ENCODE measurements at places on chromosomes 5 and 9.

GRCh38 chr9:107029146-107029545 lies 166.2 kb downstream of the ZNF462 start:
- no peak for DNase-seq

DNA sequence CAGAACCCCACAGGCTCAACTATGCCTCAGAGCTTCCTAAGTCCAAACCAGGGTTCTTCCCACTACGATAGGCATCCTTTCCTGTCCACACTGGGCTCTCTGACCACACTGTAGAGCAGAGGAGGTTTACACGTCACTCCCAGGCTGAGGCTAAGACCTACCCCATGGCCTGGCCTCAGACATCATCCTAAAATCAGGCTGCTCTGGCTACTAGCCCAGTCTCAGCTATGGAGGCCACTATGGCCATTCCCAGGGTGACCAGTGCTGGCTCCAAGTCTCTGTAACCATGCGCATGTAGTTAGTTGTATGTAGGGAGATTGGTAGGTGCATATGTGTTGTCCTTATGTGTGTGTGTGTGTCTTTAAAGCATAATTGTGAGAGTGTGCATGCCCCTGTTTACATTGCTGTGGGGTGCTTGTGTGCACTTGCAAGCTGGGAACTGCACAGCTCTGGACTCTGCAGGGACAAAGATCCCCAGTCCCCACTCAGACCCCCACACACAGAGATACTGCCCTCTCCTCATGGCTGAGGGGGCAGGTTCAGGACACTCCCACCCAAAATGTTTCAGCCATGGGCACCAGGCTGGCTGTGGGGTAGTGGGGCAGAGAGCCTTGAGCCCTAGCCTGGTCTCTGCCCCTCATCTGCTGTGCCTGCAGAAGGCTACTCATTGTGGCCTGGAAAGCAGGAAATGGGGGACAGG lies 12.3 kb downstream of the PDLIM4 start:
- no peak for DNase-seq

GRCh38 chr5:54620141-54620933 lies 102.8 kb downstream of the SNX18 start:
- DNase-seq: no peak

DNA sequence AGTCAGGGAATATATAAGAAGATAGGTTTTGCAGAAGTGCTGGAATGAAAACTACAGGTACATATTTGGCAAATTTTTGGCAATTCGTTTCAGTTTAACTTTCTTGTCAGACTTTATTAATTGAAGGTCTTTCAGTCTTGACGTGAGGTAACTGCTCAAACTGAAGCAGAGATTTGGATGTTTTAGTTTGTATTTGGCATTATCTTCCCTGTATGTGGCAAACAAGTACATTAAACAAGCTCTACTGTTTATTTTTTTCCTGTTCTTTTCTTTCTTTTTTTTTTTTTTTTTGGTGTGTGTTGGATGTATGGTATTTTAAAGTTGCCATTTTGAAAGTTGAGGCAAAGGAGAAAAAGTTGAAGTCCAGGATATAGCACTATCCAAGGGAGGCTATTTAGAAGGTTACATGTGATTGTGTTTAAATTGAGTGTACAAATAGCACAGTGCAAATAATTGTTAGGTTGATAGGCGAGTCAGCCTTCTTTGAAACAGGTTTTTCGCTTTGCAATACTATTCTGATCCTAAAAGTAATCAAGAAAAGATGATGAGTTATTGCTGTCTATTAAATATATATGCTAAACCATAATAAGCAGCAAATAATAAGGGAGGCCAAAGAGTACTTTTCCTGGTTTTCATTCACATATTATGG lies 2.2 kb downstream of the PBX3 start:
- DNase-seq: no peak

DNA sequence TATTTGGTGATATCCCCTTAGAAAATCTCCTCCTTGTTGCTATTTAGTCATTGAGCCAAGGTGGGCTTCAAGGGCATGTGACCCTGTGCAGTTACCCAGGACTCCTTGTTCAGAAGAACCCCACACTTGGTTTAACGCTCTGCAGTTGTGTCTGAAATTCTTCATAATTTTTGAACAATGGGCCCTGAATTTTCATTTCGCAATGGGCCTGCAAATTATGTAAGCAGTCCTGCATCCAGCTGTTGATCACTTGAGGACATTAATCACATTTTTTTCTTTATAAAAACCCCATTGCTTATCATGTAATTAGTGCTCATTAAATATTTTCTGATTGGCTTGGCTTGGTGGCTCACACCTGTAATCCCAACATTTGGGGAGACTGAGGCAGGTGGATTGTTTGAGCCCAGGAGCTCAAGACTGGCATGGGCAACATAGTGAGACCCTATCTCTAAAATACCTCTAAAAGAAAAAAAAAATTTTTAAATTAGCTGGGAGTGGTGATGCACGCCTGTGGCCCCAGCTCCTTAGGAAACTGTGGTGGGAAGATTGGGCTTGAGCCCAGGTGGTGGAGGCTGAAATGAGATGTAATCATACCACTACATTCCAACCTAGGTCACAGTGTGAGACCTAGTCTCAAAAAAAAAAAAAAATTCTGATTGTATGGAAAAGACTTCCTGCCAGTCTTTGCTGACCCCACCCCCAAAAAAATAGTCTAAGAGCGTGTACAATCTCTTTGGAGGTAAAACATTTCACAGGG lies 194.2 kb upstream of the HAPLN1 start:
- no peak for DNase-seq

GRCh38 chr9:113511856-113512761 lies 48.6 kb downstream of the RGS3 start:
- DNase-seq: peak; percentile 47

DNA sequence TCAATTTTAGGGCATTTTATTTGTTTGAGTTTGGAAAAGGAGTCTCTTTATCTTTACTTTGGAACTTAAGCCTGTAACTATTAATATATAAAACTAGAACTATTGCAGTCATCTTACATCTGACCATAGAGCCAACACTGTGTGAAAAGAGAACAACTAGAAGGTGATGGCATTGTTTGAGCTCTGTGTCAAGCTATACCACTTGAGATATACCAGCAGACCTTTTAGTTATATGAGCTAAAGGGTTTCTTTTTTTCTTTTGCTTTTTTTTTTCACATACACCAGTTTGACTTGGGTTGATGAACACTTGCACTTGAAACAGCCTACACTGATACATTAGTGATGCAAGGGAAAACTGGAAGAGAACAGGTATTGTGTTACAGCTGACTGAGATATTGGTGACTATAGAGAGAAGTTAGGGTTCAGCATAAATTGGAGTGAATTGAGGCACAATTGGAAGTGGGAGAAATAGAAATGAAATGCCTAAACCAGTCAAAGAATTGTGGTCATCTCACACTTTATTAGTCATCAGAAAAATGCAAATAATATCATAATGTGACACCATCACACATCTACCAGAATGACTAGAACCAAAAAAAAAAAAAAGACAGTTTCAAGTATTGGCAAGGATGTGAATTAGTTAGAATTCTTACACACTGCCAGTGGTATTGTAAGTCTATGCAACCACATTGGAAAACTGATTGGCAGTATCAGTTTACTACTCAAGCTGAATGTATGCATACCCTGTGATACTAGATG lies 60.9 kb downstream of the ADRB2 start:
- DNase-seq: no peak

DNA sequence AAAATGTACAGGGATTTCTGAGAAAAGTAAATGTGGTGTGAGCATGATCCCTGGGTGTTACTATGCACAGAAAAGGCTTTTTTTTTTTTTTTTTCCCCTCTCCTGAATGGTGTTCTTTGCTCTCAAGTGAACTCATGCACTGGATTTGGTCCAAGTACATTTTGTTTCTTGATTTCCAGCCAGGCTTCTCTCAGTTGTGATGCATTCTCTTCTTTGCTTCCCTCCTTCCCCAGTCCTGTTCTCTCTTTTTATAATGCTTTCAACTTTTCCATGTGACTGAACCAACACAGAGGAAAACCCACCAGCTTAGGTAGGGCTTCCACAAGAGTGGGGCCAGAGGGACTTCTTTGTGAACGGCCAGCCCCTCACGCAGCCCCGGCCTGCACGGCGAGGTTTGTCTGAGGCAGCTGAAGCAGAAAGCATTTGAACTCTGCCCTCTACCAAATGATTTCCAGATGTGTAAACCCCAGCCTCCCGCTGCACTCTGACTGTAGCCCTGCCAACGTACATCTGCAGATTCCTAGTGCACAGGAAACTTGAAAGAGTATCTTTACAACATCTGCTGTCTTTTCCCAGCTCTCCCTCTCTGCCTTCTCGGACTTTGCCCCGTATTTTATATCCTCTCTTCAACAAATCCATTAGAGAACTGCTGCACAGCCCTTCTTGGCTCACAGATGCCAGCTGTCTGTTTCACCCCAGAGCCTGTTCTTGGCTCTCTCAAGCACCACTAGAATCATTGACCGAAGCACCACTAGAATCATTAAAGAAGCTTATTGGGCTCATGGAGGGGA lies 71.8 kb upstream of the CD180 start:
- DNase-seq: no peak

GRCh38 chr5:10364186-10364689 lies 10.7 kb downstream of the MARCHF6 start:
- DNase-seq: no peak

GRCh38 chr9:8858596-8859161 lies 1059.1 kb upstream of the DMAC1 start:
- DNase-seq: no peak

GRCh38 chr9:27618066-27618465 lies 44.8 kb upstream of the C9orf72 start:
- no peak for DNase-seq

GRCh38 chr5:150323092-150323491 lies 20.4 kb upstream of the ARSI start:
- DNase-seq: no peak

DNA sequence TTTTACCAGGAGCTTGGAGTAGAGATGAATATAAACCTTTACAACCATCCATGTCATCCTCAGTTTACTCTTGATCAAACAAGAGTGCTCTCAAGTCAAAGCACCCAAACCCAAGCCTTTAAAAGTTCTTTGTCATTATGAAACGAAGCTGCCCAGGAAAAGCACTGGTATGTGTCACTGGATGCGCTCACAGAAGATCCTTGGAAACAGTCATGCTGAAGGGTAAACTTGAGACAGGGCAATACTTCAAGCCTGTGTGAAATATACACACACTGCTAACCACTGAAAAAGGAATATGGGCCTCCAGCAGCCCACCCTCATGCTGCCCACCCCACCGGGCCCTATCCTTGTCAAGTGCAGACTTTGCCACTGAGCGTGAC lies 84.5 kb downstream of the PRRT1B start:
- no peak for DNase-seq

GRCh38 chr5:157245476-157245875 lies 20.4 kb upstream of the CYFIP2 start:
- no peak for DNase-seq
